ENCODE measurements at places on chromosomes 6 and 20.

DNA sequence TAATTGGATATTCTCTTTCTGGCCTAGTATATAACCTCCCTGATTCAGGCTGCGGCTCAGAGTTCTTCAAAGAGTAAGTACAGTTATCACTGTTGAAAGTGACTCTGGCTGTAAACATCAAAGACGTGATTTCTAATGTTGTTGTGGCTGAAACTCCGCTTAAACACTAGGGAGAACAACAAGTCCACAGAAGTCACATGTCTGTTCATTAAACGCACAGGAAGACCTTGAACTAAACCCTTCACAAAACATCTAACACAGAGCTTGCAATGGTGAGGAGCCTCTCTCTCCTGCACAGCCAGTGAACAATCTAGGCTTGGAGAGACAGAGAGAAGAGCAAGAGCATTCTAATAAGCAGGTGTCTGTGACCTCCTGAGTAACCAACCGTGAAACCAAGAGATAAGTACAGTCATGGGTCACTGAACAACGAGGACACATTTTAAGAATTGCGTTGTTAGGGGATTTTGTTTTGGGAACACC lies 249.3 kb downstream of the PRKN start:
- no peak for DNase-seq

DNA sequence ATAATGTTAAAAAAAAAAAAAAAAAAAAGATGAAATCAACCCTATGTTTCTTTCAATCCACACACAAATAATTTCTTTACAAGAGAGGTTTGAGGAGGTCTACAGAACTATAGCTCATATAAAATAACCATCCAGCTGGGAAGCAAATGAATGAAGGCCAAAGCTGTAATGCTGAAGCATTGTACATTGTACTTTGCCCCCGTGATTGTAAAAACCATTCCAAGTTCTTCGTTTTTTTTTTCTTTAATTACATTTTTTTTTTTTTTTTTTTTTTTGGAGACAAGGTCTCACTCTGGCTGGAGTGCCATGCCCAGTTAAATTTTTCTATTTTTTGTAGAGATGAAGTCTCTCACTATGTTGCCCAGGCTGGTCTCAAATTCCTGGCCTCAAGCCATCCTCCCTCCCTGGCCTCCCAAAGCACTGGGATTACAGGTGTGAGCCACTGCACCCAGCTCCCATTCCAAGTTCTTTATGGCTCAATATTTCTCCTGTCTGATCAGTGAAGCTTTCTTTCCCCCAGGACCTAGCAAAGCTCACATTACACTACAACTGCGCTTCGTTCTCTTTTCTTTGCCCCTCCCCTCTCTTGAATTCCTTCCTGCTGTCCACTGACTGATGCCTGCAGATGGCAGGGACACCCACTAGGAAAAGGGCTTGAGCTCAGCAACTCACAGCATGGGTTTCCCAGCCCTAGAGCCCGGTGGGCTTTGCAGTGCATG lies 53.0 kb upstream of the NOP56 start:
- no peak for DNase-seq

GRCh38 chr20:9255171-9255570 lies 186.3 kb downstream of the PLCB4 start:
- no peak for DNase-seq

- DNase-seq = no peak
These were observed 135.4 kb downstream of the NRN1 start for GRCh38 chr6:5871296-5871695.

GRCh38 chr20:38706509-38706908 lies 17.8 kb upstream of the SLC32A1 start:
- DNase-seq = no peak

GRCh38 chr6:79307321-79308036 lies 73.0 kb upstream of the HMGN3 start:
- DNase-seq = no peak

- DNase-seq = no peak
These were observed 44.8 kb downstream of the TCP11 start for GRCh38 chr6:35096129-35096862.

DNA sequence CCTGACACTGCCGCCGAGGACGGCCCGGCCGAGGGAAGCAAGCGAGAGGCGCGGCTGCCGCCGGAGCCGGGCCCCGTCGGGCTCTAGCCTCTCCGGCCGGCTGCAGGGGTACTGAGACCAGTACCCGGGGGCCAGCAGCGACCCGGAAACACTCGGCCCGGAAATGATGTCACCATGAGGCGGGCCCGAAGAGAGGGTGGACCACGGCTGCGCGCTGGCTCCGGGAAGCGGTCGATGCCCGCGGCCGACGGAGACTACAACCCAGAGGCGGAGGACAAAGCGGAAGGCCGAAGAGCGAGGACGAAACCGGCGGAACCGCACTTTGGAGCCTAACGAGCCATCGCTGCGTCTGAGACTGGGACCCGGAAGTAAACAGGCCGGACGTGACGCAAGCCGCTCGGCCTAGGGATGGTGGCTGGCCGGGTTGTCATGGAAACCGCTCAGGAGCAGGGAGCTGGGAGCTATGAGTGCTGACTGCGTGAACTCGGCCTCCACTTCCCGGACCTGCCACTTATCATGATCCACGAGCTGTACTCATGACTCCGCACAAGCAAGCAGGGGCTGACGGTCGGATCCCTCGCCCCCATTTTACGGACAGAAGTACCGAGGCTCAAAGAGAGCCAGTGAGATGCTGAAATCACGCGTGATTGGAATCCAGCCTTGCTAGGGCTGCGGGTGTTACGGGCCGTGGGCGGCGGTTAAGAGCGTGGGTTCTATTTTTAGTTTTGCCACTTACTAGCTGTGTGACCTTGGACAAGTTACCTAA lies at the start of gene SPATA2:
SPATA2 (minus strand) TSS at position 150 of the 766 bp plus-strand sequence. CDS start 7,039 bp downstream, outside the sequence.
- peak; percentile 88 for DNase-seq

- no peak for DNase-seq
These were observed 466.1 kb downstream of the CDKAL1 start for GRCh38 chr6:21000331-21000801.

GRCh38 chr6:63447134-63447533 lies 125.1 kb upstream of the LOC128125822 start:
- no peak for DNase-seq

- DNase-seq = no peak
These were observed 38.7 kb upstream of the RIPOR2 start for GRCh38 chr6:24974182-24975171.

- DNase-seq = no peak
These were observed 18.7 kb downstream of the SIRT5 start for GRCh38 chr6:13593103-13593502.

- no peak for DNase-seq
These were observed 289.2 kb upstream of the RNF24 start for GRCh38 chr20:4304601-4305000.

DNA sequence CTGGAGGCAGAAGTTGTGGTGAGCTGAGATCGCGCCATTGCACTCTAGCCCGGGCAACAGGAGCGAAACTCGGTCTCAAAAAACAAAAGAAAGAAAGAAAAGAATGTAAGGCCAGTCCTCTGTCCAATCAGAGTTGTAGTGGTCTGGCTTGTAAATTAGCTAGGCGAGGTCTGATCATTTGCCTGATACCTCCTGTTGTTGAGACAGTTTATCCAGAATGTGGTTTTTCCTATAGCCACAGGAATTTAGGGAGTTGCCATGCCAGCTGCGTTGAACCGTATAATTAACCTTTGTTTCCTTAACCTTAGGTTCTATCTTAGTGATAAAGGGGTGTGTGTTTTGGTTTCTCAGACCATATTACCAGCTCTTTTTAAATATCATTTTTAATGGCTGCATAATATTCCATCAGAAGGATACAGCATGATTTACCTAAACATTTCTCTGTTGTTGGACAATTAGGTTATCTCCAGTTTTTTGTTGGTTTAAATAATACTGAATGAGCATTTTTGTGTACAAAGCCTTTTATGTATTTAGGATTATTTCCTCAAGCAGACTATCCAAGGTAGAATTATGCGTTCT lies 11.7 kb upstream of the PPARD start:
- no peak for DNase-seq

GRCh38 chr20:49810491-49811190 lies 2.0 kb upstream of the SLC9A8 start:
- no peak for DNase-seq

GRCh38 chr6:152943260-152943897 lies 39.5 kb downstream of the FBXO5 start:
- DNase-seq = no peak

DNA sequence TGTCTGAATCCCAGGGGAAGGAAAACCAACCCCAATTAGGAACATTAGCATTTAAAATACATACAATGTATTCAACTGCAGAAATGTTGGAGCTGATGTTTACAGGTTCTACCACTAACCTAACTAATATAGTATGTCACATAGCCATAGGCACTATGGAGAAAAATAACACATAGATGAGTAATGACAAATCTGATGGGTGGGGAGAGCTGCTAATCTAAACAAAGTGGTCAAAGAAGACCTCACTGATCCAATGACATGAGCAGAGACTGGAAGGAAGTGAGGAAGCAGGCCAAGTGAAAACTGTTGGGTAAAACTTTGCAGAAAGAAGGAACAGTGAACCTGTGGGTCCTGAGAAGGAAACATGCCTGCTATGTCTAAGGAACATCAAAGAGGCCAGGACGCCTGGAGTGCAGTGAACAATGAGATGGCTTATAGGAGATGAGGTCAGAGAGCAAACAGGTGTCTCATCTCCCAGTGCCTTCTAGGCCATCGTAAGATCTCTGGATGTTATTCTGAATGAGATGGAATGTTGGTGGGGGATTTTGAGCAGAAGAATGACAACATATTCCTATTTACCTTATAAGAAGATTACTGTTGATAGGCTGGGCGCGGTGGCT lies 135.7 kb downstream of the ALDH8A1 start:
- DNase-seq = no peak

GRCh38 chr6:18053078-18053477 lies 65.6 kb upstream of the KIF13A start:
- no peak for DNase-seq

DNA sequence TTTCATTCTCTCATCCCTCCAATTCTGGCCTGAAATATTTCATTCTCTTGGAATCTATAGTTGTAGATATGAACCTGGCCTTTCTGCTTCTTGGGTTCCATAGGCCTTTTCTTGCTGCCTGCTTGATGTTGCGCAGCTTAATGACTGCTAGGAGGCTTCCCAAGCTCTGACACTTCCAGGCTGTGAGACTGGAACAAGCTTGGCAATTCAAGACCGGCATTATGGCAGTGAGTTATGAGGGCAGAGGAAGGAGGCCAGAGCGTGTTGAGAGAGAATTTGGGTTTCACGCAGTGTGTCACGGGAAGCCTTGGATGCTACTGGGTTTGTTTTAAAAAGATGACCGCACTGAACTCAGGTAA lies 948 bp upstream of the DNAJC5 start:
- DNase-seq = no peak

DNA sequence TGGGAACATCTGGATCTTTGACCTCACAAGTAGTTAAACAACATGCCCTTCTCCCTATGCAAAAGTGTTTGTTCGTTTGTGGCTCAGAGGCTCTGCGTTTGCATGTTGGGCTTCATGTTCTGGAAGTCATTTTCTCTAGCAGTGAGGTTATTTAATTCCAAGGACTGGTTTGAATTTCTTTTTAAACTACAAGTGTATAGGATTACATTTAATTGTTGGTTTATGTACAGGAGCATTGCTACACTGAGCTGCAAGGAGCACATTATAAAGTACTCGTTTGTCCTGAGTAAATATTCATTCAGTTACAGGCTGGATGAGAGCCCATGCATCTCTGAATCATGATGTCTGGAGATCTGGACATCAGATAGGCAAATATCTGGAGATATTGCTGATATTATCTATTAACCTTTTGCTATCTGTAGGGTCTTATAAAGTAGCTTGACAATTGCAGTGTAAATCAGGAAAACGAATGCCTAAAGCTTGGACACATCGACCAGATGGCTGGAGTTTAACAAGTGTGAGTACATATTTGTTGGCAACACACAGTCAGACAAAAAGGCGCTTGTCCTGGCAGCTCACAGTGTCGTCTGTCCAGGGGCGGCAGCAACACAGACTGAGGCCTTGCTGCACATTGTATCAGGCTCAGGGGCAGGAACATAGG lies 84.6 kb downstream of the PDE7B start:
- DNase-seq = no peak

- DNase-seq = no peak
These were observed 249.2 kb upstream of the RREB1 start for GRCh38 chr6:6858533-6858982.

DNA sequence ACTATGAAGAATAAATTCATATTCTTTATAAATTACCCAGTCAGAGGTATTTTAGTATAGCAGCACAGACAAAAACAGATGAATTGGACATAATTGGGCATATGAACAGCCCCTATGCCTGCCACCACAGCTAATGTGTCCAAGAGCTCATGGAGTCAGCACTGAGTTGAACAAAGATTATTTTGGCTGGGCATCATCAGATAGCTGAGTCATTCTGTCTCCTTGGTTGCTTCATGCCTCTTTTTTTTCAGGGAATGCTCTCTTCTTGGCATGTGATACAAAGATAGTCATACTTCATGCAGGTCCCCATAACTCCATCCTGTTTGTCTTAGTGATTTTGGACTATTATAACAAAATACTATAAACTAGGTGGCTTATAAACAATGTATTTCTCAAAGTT lies 275.6 kb downstream of the TENT5A start:
- DNase-seq = no peak

DNA sequence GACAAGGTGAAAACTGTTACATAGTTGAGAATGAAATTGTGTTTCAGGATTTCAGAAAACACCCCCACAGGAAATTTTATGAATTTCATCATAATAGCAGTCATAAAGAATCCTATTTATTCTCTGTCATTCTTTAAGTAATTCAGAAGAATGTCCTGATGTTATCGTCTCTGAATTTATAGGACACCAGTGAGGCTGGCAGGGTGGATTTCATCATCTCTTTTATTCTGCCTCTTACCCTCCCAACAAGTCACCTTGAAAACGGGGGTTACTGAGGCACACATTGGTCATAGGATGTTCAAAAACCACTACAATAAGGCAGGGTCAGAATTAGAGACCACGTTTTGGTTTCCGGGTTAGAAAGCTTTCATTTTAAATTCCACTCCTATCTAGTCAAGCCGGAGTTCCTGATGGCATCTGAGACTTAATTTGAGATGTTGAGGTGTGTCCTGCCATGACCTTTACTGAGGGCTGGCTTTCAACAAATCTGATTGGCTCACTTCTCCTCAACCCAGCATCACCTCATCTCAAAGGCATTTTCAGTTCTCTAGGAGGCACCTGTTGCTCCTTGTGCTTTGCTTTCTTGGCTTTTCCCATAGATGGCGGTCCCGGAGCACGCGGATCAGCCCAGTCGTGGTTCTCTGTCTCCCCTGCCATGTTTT lies 230.6 kb upstream of the SUPT3H start:
- DNase-seq = no peak

GRCh38 chr20:59614714-59615113 lies 10.4 kb downstream of the PHACTR3 start:
- no peak for DNase-seq

DNA sequence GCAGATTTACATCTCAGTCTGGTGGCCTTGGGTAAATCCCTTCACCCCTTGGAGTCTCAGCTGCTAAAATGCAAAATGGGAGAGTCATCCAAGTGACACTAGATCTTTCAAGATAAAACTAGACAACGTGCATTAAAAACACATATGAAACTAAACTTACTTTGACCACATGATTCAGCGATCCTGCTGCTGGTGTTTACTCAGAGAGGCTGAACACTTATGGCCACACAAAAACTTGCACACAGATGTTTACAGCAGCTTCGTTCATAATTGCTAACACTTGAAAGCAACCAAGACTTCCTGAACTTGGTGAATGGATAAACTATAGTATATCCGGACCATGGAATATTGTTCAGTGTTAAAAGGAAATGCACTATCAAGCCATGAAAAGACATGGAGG lies 55.3 kb upstream of the GPR6 start:
- DNase-seq = no peak

Data from stimulated activated CD8-positive, alpha-beta memory T cell treated with anti-CD3 and anti-CD28 coated beads, Interleukin-15, amount 100 ng/mL, for 1 hour (primary cell).